Pericardium fibroblast (primary cell): ENCODE measurements at places on chromosomes 11 and 22. TPM values are rescaled to one million over a fixed set of nuclear protein-coding genes. Genes with fewer than 3 reads are reported as not detected.

The DRAP1 gene
- total RNA-seq, result 84.4 and 99.7 TPM in 2 replicates

The KMT5B gene
- 16.2 and 19.5 TPM in 2 replicates for total RNA-seq

The PRG2 gene
- not detected in 2 replicates for total RNA-seq

The MYO7A gene
- total RNA-seq, result 0.23 and 0.51 TPM in 2 replicates

The LINC01488 gene
- total RNA-seq, result not detected in 2 replicates

The OSBP2 gene
- total RNA-seq, result 1.5 and 2.0 TPM in 2 replicates

The PIH1D2 gene
- 2.0 TPM in 1 of 2 replicates, not detected in the other for total RNA-seq

The POU2AF2 gene
- total RNA-seq, result not detected in 2 replicates

The ANGPTL5 gene
- not detected in 2 replicates for total RNA-seq

The E2F8 gene
- under 0.01 TPM in 1 of 2 replicates, not detected in the other for total RNA-seq

The GNAZ gene
- 0.26 and 0.93 TPM in 2 replicates for total RNA-seq

The TTLL1 gene
- total RNA-seq, result 9.8 and 15.8 TPM in 2 replicates

The MSANTD4 gene
- total RNA-seq, result 10.8 and 15.2 TPM in 2 replicates

The GDPD4 gene
- not detected in 2 replicates for total RNA-seq

The GALNT18 gene
- total RNA-seq, result 0.70 and 1.5 TPM in 2 replicates

The HMBS gene
- 19.7 and 27.9 TPM in 2 replicates for total RNA-seq

The RGL4 gene
- total RNA-seq, result not detected in 2 replicates

The SCGB1C1 gene
- total RNA-seq, result not detected in 2 replicates

The CEND1 gene
- 0.94 and 1.3 TPM in 2 replicates for total RNA-seq

The INPP5J gene
- total RNA-seq, result 0.12 and 0.17 TPM in 2 replicates

The CSRP3 gene
- not detected in 2 replicates for total RNA-seq

The MUC5AC gene
- not detected in 2 replicates for total RNA-seq

The SMTNL1 gene
- not detected in 2 replicates for total RNA-seq

The CRYBA4 gene
- not detected in 2 replicates for total RNA-seq

The GGT1 gene
- 0.12 and 2.5 TPM in 2 replicates for total RNA-seq

The EHF gene
- total RNA-seq, result 0.09 TPM in 1 of 2 replicates, not detected in the other

The MUC2 gene
- total RNA-seq, result not detected in 2 replicates

The TPH1 gene
- 0.23 TPM in 1 of 2 replicates, not detected in the other for total RNA-seq

The SCT gene
- not detected in 2 replicates for total RNA-seq

The PLCB3 gene
- 32.9 and 40.7 TPM in 2 replicates for total RNA-seq

The CPT1B gene
- 0.51 and 1.4 TPM in 2 replicates for total RNA-seq

The MS4A6A gene
- total RNA-seq, result not detected in 2 replicates

The MS4A1 gene
- total RNA-seq, result not detected in 2 replicates

The BAIAP2L2 gene
- total RNA-seq, result 2.2 and 3.2 TPM in 2 replicates

The XKR3 gene
- not detected in 2 replicates for total RNA-seq

The HTR3B gene
- total RNA-seq, result not detected in 2 replicates

The DEUP1 gene
- not detected in 2 replicates for total RNA-seq

The CSF2RB gene
- 0.17 and 0.82 TPM in 2 replicates for total RNA-seq

The OR5P2 gene
- total RNA-seq, result not detected in 2 replicates

The MYBPC3 gene
- total RNA-seq, result not detected in 2 replicates

The KCNA4 gene
- total RNA-seq, result 0.58 and 1.2 TPM in 2 replicates

The C22orf15 gene
- 0.77 and 1.1 TPM in 2 replicates for total RNA-seq

The OR51E2 gene
- not detected in 2 replicates for total RNA-seq

The SLC17A6 gene
- not detected in 2 replicates for total RNA-seq

The OR8D1 gene
- not detected in 2 replicates for total RNA-seq

The SCUBE2 gene
- 0.68 and 2.8 TPM in 2 replicates for total RNA-seq

The PNPLA5 gene
- total RNA-seq, result not detected in 2 replicates

The CFAP300 gene
- 2.0 and 10.3 TPM in 2 replicates for total RNA-seq

The PTPMT1 gene
- 82.1 and 92.9 TPM in 2 replicates for total RNA-seq

The HEPN1 gene
- total RNA-seq, result not detected in 2 replicates

The PGA5 gene
- total RNA-seq, result not detected in 2 replicates

The RIMBP3C gene
- 1.1 and 1.3 TPM in 2 replicates for total RNA-seq

The PANX2 gene
- 0.35 and 0.60 TPM in 2 replicates for total RNA-seq

The SLC22A12 gene
- not detected in 2 replicates for total RNA-seq

The APOA1 gene
- total RNA-seq, result 6.9 and 27.4 TPM in 2 replicates
